ENCODE measurements at places on chromosomes 13 and 19.

DNA sequence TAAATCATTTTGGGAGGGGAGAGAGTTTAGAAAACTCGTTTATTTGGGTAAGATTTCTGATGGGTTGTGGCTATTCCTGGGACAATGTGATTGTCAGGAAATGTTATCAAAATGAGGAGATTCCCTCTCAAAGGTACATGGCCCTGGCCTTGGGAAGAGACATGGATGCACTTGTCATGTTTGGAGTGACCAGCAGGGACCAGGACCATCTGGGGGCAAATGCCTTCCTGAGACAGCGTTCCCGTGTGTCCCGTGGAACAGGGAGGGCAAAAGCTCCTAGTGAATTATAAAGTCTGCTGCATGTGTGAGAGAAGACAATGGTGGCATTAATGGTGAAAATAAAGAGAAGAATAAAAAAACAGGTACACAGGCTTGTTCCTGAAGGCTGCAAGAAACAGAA, 317.3 kb downstream of the ZNF536 start:
- DNase-seq = no peak

DNA sequence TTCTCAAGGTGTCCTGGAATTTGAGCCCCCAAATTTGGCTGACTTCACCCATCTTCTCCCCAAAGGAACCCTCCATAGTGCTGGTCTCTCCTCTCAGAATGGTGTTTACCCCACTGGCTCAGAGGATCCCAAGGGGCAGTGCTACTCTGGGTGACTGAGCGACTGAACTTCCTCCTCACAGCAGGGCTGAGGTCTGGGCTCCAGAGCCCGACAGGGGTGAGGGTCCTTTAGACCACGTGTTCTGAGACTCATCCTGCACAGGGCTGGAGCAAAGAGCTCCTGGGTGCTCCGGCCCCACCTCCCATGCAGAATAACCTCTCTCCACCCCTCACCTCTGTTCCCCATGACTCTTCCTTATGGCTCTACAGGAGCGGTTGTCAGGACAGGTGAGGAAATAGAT, 23.2 kb upstream of the CD33 start:
- DNase-seq = no peak

GRCh38 chr13:100872761-100873160, 198.2 kb upstream of the TMTC4 start:
- DNase-seq = no peak

GRCh38 chr13:76948149-76948548, at the start of gene ACOD1:
Gene ACOD1, plus strand, starts transcription at chr13:76948511. Its CDS starts 48 bp downstream, at chr13:76948559.
- no peak for DNase-seq

GRCh38 chr19:8663920-8664670, 33.7 kb downstream of the NFILZ start:
- DNase-seq = no peak

DNA sequence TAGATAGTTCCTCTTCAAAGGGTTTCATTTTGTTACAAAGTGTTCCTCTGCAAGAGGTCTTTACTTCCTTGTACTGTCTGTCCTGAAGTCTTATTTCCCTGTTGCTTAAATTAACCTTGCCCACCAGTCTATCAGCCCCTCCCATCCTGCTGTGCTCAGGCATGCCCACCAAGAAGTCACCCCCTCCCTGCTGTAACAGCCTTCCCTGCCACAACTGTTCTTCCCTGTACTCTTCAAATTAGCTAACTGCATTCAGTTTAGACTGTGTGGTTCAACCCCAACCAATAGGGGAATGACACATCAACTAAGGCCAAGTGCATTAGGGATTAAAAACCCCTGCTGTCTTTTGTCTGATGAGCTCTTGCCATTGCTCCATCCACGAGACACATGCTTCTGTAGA, 34.4 kb upstream of the ZNF562 start:
- DNase-seq = no peak

DNA sequence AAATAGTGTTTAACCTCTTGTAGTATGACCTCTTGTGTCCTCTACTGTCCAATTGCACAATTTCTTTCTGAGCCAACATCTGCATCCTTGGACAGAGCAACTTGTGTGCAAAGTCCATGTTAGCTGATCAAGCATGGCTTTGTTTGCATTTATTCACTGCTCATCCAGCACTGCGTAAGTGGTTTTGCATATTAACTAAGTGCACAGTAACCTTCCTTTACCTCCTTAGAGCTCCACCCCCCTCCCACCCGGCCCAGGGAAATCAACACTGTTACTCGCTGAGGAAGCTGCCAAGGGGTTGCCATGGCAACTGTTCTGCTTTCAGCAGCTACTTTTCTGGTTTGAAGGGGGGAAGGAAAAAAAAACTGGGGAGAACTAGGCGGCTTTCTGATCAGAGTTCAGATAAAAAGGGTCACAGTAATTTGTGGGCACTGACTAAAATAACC, 153.5 kb upstream of the KLF12 start:
- peak; percentile 45 for DNase-seq

- no peak for DNase-seq
These were observed 1375.4 kb downstream of the SLITRK1 start for GRCh38 chr13:82506805-82507414.

DNA sequence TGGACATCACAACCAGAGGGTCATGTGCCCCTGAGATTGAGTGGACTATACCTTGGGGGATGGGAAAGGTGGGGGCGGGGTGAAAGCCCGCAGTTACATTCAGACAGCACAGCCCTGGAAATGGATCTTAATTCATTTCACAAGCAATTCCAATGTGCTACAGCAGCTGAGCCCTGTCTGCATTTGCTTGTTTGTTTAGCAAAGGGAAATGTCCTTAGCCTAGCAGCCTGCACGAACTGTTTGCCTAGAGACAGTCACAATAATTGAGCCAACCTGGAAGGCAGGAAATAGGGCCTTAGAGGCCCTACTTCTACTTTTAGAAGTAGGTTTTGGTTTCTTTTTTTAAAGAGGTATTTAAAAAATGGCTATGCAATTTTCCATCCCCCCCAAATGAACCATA, 177.3 kb upstream of the KL start:
- DNase-seq = peak; percentile 35

- DNase-seq = no peak
These were observed 33.0 kb downstream of the CRYL1 start for GRCh38 chr13:20492641-20493040.

DNA sequence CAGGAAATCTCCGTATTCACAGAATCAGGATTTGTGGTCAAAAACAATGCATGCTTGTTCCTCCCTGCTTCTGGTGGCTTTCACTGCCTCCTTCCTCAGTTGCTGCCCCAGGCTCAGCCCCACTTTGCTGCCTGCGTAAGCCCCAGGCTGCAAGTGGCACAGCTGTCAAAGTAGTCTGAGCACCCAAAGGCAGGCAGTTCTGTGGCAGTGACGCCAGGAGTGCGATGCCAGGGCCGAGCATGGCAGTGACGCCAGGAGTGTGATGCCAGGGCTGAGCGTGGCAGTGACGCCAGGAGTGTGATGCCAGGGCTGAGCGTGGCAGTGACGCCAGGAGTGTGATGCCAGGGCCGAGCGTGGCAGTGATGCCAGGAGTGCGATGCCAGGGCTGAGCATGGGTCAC, 77.3 kb upstream of the GPR183 start:
- DNase-seq = no peak

DNA sequence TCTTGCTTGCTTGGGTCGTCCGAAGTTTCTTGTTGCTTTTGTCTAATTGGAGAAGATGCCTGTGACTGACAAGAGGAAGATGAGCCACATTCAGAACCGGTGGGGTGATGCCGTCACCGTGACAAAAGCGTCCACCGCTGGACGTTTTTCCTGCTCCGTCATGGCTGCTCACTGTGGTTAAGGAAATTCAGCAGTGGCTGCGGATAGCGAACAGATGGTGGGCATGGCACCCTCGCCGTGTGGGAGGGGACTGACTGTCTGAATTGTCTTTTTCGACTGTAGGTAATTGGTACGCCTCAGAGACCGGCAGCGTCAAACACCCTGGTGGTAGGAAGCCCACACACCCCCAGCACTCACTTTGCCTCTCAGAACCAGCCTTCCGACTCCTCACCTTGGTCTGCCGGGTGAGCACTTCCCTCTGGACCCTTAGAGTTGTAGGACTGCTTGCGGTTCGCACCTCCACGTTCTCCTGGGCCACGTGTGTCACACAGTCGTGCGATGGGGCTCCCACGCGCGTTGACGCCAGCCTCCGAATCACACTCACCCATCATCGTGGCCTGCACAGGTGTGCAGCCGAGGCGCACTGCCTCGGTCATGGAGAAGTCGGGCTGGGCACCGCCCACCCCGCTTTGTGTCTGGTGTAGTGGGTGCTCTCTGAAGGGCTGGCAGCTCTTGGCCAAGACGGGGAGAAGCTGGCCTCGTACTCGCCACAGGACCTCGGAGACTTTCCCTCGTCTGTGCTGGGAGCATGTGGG, 26.5 kb downstream of the ATP4B start:
- DNase-seq = no peak

Data from NCI-H1417 treated with DMSO at 0.1 percent for 48 hours (cell line).